ENCODE measurements at places on chromosomes 5 and 9.
A peak's percentile ranks its signal among the peaks of the same experiment; 100 is the strongest.

DNA sequence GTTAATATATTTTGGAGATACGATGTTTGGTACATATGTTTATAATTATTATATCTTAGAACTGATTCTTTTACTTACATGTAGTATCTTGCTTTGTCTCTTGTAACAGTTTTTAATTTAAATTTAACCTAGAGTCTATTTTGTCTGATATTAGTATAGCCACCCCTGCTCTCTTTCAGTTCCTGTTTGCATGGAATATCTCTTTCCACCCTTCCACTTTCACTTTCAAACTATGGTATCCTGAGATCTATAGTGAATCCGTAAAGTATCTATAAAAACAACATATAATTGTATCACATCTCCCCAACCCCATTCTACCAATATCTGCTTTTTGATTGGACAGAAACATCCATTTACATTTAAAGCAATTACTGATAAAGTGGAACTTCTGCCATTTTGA lies 7.2 kb downstream of the IRGM start:
- DNase-seq, result no peak

DNA sequence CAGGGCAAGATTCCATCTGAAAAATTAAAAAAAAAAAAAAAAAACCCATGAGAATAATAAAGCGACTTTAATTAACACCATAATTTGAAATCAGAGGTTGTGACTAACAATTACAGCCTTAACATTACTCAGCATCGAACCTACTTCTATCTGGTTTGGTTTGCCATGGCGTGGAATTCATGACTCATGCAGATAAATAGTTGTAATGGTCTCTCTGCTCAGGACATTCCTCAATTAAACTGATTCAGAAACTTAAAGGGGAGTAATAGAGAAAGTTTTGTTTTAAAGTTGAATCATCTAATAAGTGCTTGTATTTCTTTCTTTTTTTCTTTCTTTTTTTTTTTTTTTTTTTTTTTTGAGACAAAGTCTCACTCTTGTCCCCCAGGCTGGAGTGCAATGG lies 135.5 kb downstream of the SPATA31D1 start:
- DNase-seq, result no peak

DNA sequence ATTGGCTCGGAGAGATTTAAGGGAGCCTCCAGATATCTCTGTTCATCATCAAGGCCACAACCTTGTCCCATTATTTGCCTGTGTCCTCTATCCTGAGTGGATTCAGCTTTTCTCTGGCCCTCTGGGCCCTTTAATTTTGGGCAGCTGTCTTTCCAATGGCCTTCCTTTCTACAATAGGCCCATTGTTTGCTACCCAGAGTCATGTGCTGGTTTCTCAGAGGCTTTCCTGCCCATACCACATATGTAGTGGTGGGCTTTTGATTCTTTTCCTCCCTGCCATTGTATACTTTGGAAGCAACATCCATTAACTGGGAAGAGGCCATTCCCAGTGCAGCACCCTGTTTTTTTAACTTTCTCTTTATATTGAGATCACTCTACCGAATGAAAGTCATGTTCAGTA lies 233.9 kb upstream of the SGCD start:
- DNase-seq, result no peak

GRCh38 chr5:76811214-76811613 lies 7.6 kb upstream of the F2RL1 start:
- no peak for DNase-seq

DNA sequence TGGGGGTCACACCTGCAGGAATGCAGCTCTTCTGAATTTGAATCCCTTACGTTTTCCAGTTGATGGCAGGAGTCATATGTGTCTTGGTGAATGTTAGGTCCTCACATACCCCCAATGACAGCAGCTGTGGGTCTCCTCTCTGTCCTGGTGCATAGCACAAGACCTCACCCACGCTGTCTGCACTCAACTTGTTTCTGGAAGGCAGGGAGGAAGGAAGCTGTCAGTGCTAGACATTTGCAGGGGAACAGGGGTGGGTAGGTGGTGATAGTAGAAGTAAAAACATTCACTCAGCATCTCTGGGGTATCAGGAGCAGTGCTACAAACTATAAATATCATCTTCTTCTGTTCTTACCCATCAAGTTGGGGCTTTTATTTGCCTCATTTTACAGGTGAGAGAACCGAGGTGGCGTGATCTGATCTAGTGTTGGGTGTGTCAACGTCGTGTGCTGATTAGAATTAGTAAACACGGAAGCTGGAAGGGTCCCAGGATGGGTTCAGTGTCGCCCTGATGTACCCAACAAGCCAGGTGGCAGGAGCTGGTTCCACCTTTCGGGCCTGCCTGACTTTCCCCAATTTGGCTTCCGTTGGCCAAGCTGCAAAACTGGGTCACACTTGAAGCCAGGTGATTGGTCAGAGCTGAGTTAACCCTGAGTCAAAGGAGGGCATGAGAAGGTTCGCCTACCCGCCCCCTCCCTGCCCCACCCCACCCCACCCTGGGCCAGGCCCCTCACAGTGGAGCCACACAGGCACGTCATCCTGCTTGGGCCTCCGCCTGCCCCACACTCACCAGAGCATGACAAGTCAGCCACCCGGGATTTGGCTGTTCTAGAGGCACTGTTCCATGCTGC lies 15.8 kb downstream of the ERGIC1 start:
- DNase-seq, result no peak

DNA sequence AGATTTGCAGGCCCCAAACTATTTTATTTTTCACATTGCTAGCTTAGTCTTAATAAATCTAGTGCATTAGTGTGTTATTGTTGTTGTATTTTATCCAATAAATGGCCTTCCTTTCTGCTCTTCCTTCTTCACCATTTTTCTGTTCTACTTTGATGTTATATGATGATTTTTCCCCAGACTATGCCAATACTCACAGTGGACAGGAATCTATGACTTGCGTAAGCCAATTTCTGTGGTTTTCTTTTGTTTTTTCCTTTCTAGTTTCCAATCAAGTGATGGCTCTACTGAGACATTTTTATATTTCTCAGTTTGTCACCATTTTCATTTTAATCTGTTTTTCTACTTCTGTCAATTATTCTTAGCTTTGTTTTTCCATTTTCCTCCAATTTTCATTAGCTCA lies 106.8 kb upstream of the FBXL7 start:
- no peak for DNase-seq

- no peak for DNase-seq
These were observed 63.0 kb downstream of the PCDH1 start for GRCh38 chr5:141815051-141815795.

DNA sequence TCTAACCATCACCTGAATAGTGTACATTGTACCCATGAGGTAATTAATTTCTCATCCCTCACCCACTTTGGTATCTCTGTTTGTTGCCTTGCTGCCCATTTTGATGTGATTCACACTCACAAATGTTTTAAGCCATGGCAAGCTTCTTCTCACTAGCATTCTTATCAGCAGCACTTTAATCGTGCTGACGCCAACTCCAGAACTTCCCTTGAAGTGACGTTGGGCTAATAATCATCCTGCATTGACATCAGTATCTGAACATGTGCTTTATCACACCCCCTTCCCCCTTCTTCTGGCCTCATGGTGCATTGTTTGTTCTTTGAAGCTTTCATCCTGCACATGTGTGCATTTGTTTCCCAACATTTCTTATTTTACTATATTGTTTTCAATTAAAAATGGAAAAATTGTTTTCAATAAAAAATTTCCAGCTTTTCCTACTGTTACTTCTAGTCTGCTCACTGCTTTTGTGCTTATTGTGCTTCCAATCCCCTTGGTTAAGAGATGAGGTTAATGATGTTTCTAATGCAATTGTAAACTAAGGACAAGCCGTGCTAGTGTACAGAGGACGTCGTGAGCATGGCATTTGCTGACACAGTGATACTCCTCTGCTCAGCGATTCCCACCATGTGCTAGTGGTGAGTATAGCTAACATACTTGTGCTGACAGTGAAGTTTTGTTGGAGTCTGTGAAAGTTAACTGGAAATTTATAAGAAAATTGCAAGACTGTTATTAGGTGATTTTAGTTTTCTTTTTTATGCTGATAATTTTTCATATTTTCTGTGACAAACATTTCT lies 238.5 kb downstream of the KDM4C start:
- no peak for DNase-seq

GRCh38 chr9:13952906-13953305 lies 361.0 kb downstream of the NFIB start:
- no peak for DNase-seq

DNA sequence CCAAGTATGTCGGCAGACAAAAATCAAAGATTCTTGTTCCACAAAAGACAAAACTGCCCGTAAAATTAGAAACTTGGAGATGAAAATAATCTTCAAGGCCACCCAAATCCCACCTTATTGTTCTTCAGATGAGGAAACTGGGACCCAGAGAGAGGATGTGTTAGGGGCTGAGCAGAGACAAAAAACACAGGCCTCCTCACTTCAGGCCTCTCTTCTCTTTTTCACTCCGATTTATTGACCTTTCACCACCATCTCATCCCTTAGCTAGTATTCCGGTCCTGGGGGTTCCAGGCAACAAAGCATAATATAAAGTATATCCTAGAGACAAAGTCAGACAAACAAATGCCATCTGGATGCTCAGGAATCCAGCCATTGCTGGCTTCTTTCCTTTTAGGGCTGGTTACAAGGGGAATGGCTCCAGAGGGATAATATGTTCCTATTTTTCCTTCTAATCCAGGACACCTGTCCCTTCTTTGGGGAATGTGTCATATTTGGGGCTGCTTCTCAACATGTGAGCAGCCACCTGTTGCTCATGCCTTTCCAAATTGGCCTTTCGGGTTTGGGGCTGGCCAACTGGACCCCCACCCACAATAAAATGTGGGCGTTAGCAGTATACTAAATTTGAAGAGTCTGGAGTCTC lies 42.2 kb upstream of the AFAP1L1 start:
- DNase-seq, result no peak

DNA sequence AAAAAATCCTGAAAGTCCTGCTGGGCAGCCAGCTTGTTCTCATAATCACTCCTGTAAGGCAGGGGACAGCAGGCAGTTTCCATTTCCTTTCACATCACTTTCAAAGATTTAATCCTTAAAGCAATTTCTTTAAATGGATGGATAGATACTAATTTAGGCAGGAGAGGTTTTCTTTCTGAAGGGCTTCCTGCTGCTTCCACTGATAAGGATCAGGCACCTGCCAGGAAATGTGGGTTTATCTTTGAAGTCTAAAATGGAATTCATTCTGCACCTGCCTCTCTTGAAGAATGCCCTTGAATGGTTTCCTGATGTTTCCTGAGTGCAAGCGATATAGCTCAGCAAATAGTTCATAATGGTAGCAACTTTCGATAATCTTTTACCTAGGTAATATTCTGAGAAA lies 64.5 kb downstream of the STARD4 start:
- DNase-seq, result no peak

- peak; percentile 71 for DNase-seq
These were observed 34.3 kb upstream of the RPS23 start for GRCh38 chr5:82312373-82312856.

GRCh38 chr5:149284501-149284900 lies 12.8 kb downstream of the AFAP1L1 start:
- DNase-seq, result no peak

GRCh38 chr9:112898872-112899311 lies 8.2 kb upstream of the SLC46A2 start:
- no peak for DNase-seq

- DNase-seq, result no peak
These were observed 686.7 kb downstream of the DTWD2 start for GRCh38 chr5:118301696-118302095.

DNA sequence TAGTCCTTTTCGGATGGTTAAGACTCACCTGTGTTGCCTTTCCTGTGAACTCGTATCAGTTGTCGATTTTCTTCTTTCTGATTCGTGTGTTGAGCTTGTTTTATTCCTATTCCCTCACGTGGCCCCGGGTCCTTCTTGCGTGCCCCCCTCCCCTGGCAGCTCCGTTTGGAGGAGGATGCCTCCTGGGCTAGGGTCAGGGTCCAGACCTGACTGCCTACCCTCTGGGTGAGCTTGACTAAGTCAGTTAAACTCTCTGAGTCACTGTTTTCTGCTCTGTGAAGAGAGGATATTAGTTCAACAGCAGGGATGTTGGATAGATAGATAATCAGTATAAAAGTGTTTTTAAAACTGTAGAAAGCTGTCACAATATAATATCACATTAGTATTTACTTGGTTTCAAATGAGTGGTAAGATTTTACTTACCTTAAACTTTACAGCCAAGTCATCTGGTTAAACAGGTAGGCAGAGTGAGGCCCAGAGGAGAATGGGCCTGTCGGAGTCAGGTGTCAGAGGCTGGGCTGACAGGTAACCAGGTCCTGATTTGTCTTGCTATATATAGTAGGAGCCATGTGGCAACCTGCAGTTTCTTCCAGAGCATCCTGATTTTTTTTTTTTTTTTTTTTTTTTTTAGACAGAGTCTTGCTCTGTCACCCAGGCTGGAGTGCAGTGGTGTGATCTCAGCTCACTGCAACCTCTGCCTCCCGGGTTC lies 24.2 kb downstream of the PPARGC1B start:
- DNase-seq, result no peak

GRCh38 chr9:133783331-133783731 lies 45.2 kb upstream of the SARDH start:
- no peak for DNase-seq

GRCh38 chr9:127451858-127452656 lies 747 bp downstream of the LRSAM1 start:
- DNase-seq, result peak; percentile 63

GRCh38 chr5:161900981-161901380 lies 53.1 kb downstream of the GABRA1 start:
- DNase-seq, result no peak

DNA sequence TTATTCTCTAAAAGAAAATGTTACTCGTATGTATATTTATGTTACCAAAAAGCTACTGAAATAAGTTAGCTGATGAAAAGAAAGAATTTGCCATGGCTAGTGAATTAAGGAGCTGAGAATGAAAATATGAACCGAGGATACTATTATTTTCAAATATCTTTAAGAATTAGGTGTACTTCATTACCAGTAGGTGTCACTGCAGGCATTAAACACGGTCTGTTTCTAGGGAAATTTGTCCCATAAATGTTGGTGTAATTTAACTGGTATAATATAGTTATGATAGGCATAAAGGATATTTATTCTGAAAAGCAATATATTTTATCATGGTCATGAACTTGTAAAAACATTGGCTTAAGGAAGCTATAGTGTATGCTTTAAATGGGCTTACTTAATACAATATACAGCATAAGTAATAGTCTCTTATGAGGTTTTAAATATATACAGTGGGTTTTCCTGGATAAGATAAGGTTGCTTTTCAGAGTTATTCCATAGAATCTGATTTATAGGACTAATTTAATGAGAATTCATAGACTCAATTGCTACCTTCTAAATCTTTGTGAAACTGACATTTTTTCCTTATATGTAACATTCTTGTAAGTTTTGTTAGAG lies 72.4 kb upstream of the MPDZ start:
- no peak for DNase-seq

- peak; percentile 56 for DNase-seq
These were observed 244.4 kb upstream of the TUT7 start for GRCh38 chr9:86598411-86599239.
